ENCODE measurements at places on chromosomes 7 and 10.

DNA sequence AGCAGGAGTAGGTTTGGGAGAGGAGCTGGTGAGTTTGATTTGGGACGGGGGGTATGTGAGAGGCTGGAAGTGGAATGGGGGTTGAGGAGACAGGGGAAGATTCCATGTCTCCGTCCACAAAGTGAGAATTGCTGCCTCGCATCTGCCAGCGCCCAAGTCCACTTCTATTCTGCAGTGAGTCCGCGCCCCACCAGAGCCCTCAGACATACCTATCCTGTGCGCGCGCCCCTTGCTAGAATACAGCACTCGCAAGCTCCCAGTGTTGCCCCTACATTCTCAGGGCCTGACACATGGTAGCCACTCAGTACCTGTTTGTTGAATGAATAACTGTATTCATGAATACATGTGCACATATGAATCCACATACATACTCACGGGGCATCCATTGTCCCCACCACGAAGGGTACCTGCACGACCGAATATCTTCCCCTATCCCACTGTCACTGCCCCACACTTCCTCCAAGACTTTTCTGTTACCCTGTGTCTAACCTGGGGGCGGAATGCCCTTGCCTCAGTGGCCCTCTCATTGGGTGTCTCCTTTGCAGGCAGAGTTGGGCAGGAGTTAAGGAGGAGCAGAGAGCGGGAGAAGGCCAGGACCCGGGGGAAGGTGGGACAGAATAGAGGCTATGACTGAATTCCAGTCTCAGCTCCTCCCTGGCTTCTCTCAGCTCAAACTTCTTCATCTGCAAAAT lies 19.9 kb downstream of the POLL start:
- DNase-seq = no peak

- DNase-seq = no peak
Observed at GRCh38 chr10:117551330-117552155, 9.0 kb downstream of the EMX2 start.

DNA sequence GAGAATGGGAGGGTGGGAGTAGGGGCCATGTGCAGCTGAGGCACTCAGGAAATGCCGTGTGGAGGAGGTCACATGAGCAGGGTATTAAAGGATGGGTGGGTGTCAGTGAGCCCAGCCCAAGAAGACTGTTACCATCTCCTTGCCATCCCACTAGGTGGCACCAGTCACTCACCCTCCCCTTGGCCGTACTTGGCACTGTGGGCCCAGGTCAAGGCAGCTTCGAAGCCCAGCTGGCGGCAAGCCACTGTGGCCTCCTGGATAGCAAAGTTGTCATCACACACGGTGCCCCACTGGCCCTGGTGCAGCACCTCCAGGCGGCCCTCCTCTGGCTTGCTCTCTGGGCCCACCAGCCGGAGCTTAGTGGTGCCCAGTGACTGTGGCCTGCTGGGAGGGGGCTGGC lies 5.4 kb downstream of the LOXL4 start:
- no peak for DNase-seq

DNA sequence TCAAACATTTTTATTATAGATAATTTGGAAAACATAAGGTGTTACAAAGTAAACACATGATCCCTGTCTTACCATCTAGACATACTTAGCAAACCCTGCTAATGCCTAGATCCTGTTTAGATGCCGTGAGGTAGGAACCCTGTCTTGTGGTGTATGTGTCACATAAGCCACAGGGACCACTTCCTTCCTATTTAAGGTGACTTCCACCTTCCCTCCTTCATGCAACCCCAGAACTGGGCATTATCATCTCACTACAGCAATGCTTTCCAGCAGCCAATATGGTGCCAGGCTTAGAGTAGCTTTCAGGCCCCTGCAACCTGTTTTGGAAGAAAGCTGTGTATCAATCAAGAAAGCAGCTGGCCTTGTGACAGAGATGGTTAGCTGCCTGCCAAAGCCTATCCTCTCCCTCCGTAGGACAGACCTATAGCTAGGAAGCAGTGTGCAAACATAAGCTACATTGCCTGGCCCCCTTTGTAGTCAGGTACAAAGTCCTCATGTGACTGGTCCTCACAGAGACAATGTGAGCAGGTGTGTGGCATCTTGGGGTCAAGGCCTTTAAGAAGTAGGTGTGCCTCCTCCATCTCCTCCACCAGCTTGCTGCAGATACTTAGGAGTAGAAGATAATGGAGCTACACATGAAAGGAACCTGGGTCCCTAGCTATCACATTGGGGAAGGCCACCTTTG lies 146.8 kb downstream of the SPAG6 start:
- no peak for DNase-seq

GRCh38 chr7:137269240-137269639 lies 74.3 kb downstream of the PTN start:
- DNase-seq = no peak

GRCh38 chr10:119546009-119546408 lies 3.5 kb upstream of the RGS10 start:
- DNase-seq = no peak

GRCh38 chr10:29610876-29611647 lies 23.7 kb downstream of the SVIL start:
- no peak for DNase-seq

DNA sequence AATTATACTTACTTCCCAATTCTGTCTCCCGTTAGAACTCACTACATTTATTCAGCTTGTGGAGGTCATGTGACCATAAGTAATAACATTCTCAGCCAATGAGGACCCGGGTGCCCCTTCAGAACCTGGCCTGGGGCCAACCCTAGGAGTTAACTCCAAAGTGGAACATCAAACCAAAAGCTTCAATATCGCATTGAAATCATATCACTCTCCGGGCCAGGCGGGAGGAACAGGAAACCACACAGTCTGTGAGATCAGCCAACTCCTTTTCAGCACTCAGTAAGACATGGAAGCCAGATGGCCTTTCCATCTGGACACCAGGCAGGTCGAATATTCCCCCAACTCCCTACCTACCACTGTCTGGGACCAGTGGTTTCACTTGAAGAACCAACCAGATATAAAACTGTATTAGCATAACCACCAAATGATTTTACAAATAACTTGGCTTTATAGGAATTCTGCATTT lies 5.5 kb downstream of the CREB3L2 start:
- DNase-seq = peak; percentile 77

DNA sequence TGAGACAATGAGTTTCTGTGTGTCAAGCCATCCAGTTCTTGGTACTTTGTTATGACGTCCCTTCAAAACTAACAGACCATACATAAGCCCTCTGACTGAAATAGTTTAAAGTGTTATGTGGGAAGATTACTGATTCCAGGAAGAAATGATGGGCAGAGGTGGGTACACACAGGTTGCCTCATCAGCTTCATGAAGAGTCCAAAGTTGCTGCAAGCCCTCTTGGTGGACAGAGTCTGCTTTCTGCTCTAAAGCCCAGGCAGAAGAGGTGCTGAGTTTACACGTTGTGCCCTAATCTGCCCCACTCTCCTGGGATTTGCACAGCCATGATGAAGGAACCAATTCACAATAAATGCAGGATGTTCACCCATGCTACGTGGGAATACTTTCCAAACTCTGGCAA lies 187.4 kb downstream of the PARD3 start:
- no peak for DNase-seq

- DNase-seq = no peak
Observed at GRCh38 chr7:24737281-24737680, 20.0 kb downstream of the GSDME start.

GRCh38 chr10:84158061-84158460 lies 15.5 kb upstream of the GPR15LG start:
- no peak for DNase-seq

- DNase-seq = no peak
Observed at GRCh38 chr7:33666531-33666930, 238.8 kb upstream of the BMPER start.

DNA sequence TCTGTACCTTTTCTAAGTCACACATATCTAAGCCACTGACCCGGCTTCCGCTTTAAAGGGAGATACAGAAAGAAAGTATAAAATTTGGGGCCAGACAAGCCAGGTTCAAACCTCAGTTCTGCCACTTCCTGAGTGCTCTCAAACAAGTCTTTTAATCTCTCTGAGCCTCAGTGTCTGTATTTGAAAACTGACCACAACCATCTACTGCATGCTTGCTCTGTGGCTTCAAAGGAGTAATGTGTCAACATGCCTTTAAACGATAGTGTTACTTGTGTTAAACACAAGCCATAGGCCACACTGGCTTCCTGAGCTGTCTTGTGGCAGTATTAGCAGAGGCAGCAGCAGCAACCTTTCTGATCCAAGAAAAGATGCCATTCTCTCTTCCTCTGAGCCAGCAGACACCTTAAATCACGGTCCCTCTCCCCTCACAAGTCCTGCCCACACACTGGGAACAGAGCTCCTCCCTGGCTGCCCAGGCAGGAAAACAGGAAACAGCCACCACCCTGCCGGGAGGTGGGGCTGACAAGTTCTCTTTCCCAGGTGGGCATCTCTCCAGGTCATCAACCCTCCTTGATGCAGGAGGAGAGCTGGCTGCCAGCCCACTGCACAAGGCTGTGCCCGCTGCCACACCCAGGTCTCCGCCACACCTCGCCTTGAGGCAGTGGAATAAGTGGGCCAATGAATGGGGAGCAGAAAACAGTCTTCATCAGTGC lies 10.7 kb downstream of the HIP1 start:
- peak; percentile 48 for DNase-seq

DNA sequence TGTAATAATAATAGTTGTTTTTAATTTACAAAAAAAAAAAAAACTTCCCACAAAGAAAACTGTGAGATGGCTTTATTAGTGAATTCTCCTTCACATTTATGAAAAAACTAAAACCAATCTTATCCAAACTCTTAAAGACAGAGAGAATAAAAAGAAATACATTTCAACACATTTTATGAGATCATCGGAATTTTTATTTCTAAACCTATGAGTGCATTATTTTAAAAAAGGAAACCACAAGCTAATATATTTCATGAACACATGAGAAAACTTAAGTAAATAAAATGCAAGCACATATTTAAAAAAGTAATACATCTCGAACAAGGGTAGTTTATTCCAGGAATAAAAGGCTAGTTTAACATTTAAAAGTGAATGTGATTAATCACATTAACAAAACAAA lies 31.5 kb downstream of the C7orf25 start:
- DNase-seq = no peak

DNA sequence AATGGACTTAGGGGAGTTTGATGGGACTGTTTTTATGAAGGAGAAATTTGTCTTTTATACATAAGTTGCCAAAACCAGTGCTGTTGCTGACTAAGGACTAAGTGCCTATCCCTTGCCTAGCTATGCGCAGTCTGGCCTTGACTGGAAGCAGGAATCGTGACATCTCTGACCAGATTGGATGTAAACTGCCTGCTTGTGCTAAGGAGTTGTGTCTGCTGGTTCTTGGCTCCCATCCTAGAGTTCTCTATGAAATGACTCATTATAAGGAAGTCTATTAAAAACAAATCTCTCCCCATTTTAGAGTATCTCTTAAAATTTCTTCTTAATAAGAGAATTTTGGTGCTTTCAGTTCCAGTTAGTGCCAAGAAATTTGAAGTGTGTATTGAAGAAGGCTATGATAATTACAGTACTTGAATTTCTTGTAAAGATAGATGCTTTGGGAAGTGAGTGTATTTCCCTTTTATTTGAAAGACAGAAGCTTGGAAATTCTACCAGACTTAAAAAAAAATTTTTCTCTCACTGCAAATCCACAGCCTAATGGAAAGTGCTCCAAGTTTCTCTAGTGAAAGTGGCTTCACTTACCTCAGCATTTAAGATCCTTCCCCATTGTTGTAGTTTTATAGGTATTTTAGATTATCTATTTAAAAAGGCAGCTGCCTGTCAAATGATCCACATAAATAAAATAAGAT lies 77.6 kb downstream of the BICC1 start:
- no peak for DNase-seq

- no peak for DNase-seq
Observed at GRCh38 chr10:119288574-119289001, 81.2 kb downstream of the GRK5 start.

- DNase-seq = no peak
Observed at GRCh38 chr10:27911539-27911938, 87.3 kb downstream of the ODAD2 start.

DNA sequence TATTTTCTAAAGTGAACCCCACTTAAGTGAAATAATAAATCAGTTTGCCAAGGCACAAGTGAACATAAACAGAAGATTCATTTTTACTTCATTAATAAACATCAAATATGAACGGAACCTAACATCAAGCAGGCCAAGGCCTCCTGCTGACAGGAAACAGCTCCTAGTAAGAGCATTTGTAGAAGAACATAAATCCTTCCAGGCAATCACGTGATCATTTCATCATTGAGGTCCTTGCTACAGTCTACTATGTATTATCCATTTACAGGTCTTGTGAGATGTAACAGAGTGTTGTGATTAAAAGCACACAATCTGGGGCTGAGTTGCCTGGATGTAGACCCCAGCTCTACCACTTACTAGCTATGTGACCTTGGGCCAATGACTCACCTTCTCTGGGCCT lies 70.6 kb downstream of the CALD1 start:
- no peak for DNase-seq

GRCh38 chr10:34213193-34213804 lies 601.8 kb downstream of the PARD3 start:
- no peak for DNase-seq

DNA sequence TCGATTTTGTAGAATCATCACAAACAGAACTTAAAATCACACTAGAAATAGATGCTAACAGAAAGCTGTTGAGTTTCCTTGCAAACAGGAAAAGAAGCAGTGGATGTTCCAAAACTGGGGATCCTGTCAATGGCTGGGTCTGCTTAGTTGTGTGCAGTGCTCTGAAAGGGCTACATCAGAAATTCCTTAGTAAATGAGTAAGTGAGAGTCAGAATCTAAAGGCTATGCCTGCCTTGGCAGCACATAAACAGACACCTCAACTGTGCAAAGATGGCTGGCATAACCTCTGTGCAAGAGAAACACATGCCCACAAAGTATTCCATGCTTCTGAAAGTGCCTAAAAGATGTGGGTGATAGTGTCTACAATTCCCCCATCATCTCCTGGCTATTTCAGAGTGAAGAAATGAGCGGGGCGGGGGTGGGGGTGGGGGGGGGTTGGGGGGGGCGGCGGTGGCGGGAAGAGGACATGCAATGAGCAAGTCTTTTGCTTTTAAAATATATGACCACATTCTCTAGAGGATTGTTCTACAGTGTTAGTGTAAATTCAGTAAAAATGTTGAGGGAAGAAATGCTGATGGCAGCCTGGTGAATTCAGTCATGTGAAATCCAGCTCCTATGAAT lies 138.1 kb upstream of the LAMB4 start:
- DNase-seq = no peak

DNA sequence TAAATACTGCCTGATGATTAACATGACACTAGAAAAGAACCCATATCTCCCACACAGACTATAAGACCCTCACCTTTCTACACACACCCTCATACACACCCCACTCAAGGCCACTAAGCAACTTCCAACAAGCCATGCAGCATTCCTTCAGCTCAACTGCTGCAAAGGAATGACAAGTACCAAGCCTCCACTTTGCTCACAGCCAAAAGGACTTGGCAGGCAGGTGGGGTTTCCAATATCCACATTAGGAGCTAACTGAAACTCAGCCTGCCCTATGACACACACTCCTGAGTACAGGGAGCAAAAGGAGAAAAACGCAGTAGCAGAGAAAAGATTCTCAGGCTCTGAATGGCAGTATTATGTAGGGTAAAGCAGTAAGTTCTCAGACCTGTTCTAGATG lies 13.4 kb downstream of the USP54 start:
- DNase-seq = no peak
